Activated T-helper 1 cell treated with anti-CD3 and anti-CD28 coated beads, Interleukin-2, amount 50 U/mL, for 16 hours (primary cell): ENCODE measurements at places on chromosomes 2 and 18.

DNA sequence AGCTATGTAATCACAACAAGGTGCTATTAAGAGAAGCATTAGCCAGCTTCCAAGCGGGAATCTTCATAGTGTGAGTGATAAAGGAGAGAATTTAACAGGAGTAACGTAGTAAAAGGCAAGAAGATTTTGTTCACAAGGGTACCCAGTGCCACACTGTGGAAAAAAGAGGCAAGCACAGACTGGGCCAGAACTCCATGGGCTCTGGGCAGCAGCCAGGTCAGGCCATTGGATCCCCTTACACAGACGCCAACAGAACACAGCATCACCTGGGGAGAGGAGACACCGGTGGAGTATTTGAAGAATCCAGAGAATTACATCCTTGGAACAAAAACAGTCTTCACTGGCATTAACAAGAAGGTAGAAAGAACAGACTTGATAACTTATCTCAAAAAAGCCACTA, 21.2 kb downstream of the AMER3 start:
- no peak for DNase-seq

- DNase-seq: no peak
Observed at GRCh38 chr2:205438241-205438640, 244.1 kb upstream of the NRP2 start.

- no peak for DNase-seq
Observed at GRCh38 chr2:178194600-178195389, 483 bp downstream of the OSBPL6 start.

- DNase-seq: no peak
Observed at GRCh38 chr2:147829106-147829505, 15.7 kb upstream of the ACVR2A start.

GRCh38 chr2:198408171-198408570, 603.8 kb downstream of the PLCL1 start:
- DNase-seq: no peak

DNA sequence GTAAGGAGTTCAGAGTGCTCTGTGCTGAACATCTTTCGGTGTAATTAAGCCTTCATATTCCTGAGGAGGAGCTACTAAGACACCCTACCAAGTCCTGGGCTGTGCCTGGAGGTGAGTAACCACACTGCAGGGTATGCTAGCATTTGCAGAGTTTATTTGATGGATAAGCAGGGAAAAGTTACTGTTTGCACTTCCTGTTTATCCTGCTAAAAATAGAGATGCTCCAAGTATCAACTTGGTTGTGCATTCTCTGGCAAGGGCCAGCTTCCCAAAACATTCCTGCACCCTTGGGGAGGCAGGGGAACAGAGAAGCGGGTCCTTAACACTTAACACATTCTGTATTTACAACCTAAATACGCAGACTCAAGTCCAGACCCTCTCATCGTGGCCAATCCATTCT, 49.8 kb downstream of the PARD6G start:
- no peak for DNase-seq

DNA sequence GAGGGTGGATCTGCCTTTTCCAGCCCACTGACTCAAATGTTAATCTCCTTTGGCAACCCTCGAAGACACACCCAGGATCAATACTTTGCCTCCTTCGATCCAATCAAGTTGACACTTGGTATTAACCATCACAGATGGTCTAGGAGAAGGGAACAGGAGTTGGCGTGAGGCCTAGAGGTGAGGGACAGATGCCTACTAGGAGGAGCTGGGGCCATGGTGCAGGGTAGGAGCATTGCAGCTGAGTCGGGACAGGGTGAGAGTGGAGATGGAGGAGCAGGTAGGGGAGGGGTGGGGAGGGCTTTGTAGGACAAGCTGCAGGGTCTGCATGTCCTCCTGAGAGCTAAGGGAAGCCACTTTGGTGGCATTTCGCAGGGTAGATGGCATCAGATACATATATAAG, 140.0 kb downstream of the VAPA start:
- DNase-seq: no peak

DNA sequence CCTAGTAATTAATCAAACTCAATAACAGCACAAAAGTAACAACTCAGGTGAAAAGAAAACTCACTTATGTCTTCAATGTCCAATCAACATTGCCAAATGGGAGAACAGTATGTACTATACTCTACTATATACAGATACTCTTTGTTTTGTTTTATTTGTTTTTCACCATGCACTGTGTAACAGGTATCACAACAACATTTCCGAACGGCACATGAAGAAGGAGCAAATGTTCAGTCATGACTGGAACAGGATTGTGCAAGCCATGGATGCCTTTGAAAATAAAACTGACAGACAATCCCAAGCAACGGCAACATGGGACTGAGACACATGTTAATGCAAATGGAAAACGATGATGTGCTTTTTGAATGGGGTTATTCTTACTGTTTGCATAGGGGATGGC, 334.9 kb upstream of the THUMPD2 start:
- no peak for DNase-seq

DNA sequence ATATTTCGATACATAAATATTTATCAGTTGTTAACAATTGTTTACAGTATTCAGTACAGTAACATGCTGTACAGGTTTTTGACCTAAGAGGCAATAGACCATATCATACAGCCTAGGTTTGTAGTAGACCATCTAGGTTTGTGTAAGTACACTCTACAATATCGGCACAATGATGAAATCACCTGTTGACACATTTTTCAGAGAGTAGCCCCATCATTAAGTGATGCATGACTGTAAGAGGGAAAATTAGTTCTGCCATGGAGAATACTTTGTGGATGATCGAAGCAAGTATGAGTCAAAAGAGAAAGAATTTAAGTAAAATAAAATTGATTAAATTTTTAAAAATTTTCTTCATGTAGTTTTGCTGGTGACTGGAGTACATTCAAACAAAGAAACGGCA, 32.6 kb downstream of the VIT start:
- no peak for DNase-seq

- no peak for DNase-seq
Observed at GRCh38 chr2:223855426-223855825, 18.0 kb upstream of the AP1S3 start.

- DNase-seq: no peak
Observed at GRCh38 chr18:79598633-79599175, 80.9 kb upstream of the CTDP1 start.

GRCh38 chr2:961786-962185, 11.1 kb downstream of the SNTG2 start:
- DNase-seq: no peak

- no peak for DNase-seq
Observed at GRCh38 chr18:73980289-73980979, 167.2 kb downstream of the FBXO15 start.

- no peak for DNase-seq
Observed at GRCh38 chr2:19652811-19653210, 249.0 kb downstream of the TTC32 start.
